Cortex of kidney (tissue), 1 donor: ENCODE measurements at places on chromosomes 7 and 10.

- DNase-seq: no peak
These were observed 23.0 kb upstream of the CEP41 start for GRCh38 chr7:130463553-130464434.

DNA sequence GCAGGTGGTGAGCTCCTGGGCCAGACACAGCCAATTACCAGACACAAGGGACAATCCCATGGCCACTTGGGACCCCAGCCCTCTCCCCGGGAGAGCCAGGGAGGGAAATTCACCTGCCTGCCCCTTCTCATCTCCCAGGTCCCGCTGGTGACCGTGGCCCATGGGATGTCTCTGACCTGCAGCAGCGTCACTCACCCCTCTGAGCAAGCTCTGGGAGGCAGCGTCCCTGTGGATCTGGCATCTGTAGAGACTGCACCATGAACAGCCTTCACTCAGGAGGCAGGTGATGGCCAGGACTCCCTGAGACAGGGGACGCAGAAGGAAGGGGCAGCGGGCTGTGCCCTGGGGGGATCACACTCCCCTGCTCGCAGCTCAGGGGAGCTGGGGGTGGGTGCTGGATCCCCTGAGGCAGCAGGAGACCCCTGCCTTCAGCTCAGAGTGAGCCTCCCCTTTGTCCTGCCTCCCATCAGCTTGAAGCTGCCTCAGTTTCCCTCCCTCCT lies 90.8 kb downstream of the FOXL3 start:
- no peak for DNase-seq

DNA sequence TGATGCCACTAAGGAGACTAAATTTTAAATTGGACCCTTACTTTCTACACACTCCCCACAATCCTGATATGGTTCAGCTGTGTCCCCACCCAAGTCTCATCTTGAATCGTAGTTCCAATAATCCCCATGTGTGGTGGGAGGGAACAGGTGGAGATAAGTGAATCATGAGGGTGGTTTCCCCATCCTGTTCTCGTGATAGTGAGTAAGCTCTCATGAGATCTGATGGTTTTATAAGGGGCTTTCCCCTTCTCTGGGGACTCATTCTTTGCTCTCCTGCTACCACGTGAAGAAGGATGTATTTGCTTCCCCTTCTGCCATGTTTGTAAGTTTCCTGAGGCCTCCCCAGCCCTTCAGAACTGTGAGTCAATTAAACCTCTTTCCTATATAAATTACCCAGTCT lies 18.4 kb upstream of the BET1 start:
- no peak for DNase-seq

GRCh38 chr7:70893971-70894715 lies 237.8 kb upstream of the GALNT17 start:
- DNase-seq: no peak

DNA sequence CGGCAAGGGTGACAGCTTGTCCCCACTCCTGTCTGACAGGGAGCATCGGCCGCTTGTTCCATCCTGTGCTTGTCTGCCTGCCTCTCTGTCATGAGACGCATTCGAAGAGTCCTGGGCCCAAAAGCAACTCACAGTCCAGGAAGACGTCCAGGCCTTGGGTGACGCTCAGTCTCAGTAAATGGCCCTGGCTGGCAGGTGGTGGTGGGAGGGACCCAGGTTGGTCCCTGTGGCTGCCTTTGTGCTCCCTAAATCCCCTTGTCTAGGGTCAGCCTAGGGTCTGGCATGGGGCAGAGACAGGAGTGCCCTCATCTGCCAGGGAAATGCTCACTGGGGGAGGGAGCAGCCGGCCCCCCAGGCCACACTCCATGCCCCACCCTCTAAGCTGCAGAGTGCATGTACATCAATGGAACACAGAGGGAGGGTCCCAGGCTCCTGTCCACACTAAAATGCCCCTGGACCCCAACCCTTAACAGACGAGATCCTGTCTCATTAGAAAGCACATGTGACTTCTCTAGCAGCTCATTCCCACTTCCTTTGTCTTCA lies 295.2 kb upstream of the ZNF32 start:
- no peak for DNase-seq

GRCh38 chr7:26627221-26627620 lies 237.2 kb downstream of the SKAP2 start:
- DNase-seq: no peak

GRCh38 chr10:497898-498451 lies 191.5 kb downstream of the DIP2C start:
- DNase-seq: no peak

DNA sequence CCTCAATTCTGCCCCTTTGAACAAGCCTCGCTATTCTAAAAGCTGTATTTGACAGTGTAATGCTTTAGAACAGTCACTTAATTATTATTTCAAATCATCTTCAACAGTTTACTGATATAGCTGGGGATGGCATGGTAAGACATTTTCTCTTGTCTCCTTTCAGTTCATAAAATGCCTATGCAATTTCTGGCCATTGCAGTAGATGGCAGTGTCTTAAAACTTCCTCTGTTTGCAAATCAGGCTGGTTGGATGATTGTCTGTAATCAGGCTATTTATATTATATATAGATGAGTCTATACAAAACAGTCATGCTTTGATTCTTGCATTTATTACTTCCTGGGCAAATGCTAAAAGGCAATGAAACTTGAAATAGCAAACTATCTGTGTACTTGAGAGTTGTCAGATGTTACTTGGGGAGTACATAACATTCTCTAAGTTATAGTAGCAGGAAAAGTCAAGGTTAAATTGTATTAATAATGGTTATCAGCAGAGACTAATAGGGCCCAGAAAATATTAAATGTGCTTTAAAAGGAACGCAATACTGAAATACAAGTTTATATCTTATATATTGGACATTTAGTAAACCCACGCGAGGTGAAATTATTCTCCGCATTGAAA lies 55.5 kb upstream of the LHFPL3 start:
- DNase-seq: no peak

- no peak for DNase-seq
These were observed 8.5 kb downstream of the NT5C2 start for GRCh38 chr10:103184615-103185014.

DNA sequence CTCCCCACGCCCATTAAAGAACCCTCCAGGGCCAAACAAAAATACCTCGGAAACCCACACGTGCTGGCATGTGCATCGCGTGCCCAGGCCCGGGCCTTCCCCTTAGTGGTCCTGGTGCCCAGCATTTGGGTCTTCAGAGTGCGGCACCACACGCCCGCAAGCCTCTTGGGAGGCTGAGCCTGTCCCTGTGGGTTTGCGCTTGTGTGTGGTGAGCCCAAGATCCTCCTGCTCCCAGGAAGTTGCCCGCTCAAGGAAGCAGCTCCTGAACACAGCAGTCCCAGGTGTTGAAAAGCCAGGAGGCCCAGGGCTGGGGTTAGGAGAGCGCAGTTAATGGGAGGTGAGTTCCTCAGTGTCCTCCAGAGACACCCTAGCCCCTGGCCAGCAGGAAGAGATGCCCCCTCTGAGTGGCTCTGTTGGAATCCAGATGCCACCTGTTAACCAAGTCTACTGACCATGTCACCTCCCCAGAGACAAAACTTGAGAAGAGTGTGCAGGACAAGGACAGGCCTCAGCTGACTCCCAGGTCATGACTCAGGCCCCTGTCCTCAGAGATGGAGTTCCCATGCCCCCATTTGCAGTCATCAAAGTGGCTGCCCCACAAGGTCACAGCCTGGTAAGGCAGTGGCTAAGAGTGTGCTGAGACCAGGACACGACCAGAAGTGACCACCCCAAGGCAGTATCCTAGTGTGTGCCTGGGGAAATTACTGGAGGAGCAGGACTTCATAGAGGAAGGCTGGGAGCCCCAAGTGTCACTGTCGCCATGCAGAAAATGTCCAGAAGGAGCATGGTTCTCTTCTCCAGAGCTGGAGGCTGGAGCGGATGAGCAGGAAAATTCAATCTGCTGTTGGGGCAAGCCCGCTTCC lies 5.2 kb downstream of the FZD9 start:
- DNase-seq: no peak
